SK-N-SH (cell line): ENCODE measurements at places on chromosomes 12 and 14.

GRCh38 chr12:81081726-81082125, 3.8 kb downstream of the ACSS3 start:
- DNase-seq: no peak

DNA sequence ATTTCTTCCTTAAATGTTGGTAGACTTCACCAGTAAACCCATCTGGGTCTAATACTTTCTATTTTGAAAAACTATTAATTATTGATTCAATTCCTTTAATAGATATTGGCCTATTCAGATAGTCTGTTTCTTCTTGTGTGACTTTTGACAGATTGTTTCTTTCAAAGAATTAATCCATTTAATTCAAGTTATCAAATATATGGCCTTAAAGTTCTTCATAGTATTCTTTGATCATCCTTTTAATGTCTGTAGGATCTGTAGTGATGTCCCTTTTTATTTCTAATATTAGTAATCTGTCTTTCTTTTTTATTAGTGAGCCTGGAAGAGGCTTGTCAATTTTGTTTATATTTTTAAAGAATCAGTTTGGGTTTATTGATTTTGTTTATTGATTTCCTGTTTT, 190.0 kb downstream of the SLC38A4 start:
- no peak for DNase-seq

DNA sequence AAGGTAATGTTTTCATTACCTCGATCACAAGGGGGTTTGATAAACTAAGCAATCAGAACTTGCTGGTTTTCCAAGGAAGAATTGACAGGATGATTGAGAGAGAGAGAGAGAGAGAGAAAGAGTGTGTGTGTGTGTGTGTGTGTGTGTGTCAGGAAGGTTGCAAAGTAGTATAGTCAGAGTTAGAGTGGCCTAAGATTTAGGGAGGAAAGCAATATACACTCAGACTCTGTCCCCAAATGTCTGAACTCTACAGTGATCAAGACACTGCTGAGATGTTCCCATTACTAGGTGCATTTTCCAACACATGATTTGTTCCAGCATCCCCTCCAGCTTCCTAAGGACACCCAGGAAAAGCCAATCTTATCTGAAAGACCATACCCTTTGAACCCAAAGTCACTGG, 1074.1 kb downstream of the BCL11B start:
- DNase-seq: no peak

DNA sequence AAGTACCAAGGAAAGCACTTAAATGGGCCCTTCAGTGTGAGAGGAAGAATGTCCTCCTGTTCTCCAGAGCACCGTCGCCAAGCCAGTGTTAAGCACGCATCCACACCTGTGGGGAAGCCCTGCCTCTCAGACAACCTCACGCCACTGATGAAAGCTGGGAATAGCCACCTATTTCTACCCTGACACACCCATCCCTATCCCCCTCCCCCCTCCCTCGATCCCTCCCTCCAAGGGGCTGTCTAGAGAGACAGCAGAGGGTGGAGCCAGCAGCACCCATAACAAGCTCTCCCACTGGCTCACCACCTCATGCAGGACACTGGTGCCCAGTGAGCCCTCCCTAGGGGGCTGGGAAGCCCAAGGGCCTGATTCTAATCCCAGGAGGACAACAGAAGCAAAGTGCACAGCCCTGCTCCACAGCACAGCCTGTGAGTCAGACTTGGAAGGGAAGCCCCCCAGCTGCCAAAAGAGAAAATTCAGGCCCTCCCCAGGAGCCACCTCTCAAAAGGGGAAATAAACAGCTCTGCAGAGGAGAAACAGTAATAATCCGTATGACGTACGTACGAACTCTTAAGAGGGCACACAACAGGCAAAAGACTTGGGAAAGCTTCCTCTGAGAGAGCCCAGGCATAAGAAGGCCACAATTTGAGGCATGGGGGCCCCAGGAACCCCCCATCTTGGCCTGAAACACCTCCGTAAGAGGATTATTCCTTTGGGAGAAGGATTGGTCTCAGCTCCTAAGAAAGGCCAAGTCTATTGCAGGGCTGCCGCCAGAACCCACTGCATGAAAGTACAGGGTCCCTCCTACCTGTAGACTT, 7.8 kb downstream of the PITPNM2 start:
- no peak for DNase-seq

DNA sequence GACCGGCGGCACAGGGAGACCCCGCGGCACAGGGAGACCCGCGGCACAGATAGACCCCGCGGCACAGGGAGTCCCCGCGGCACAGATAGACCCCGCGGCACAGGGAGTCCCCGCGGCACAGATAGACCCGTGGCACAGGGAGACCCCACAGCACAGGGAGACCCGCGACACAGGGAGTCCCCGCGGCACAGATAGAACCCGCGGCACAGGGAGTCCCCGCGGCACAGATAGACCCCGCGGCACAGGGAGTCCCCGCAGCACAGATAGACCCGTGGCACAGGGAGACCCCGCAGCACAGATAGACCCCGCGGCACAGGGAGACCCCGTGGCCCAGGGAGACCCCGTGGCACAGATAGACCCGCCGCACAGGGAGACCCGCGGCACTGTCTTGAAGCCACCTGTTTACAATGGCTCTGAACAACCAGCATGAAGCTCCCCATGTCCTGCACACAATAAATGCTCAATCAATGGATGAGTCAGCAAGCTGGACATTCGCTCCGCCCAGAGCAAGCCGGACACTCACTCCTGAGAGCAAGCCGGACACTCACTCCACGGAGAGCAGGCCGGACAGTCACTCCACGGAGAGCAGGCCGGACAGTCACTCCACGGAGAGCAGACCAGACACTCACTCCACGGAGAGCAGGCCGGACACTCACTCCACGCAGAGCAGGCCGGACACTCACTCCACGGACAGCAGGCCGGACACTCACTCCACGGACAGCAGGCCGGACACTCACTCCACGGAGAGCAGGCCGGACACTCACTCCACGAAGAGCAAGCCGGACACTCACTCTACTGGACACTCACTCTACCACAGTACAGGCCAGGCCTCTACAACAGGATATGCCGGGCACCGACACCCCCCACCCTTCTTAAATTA, 121.9 kb downstream of the RFLNA start:
- no peak for DNase-seq

DNA sequence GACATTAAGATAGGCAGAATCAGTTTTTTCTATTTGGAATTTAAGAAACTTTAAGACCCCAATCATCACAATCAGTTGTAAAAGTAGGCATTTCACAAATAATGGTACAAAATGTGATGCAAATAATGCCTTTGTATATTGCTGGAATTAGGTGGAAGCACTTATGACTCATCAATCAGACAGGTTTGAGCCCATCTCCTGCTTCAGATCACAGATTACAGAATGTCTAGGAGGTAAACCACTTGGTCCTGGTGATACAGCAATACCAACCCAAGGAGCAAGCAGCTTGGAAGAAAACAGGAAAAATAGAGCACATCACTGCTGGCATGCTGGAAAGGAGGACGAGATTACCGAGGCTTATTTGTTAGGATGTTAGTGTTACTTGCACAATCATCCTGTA, 57.6 kb downstream of the C12orf56 start:
- no peak for DNase-seq

- no peak for DNase-seq
Observed at GRCh38 chr12:28489246-28489645, 299.0 kb downstream of the CCDC91 start.

- DNase-seq: peak; percentile 36
Observed at GRCh38 chr12:16939871-16940306, 333.9 kb upstream of the LMO3 start.

GRCh38 chr12:29299633-29300032, 81.3 kb downstream of the ERGIC2 start:
- DNase-seq: no peak

DNA sequence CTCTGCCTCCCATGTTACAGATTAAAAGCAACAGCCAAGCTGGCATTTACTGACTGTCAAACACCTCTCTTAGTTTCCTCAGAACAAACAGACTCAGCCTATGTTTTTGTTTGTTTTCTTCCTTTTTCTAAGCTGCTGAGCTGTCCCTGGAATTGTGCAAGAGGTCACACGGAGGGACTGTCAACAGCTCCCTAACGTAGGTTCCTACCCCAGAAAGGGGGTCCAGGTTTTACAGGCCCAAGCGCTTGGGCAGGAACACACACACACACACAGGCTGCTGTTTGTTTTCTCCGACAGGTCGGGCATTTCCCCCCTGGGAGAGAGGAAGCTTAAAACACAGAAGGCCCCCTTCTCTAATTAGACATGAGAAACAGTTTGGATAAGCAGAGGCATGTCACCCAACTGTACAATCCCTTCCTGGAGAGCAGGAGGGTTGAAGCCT, 739.6 kb upstream of the TBX3 start:
- no peak for DNase-seq

DNA sequence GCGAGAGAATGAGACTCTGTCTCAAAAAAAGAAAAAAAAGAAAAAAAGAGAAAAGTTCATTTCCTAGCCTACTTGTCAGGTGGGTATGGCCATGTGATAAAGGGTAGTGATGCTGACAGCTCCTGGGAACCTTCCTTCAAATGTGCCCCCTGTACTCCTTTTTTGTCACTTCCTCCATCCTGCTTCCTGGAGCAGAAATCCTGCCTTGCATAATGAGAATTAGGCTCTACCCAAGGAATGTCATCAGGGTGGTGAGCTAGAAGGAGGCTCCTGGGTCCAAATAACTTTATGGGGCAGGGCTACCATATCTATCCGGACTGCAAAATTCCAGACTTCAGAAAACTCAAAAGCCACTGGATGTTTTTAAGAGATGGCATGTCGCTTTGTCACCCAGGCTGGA, 27.8 kb upstream of the FBXO34 start:
- DNase-seq: no peak

DNA sequence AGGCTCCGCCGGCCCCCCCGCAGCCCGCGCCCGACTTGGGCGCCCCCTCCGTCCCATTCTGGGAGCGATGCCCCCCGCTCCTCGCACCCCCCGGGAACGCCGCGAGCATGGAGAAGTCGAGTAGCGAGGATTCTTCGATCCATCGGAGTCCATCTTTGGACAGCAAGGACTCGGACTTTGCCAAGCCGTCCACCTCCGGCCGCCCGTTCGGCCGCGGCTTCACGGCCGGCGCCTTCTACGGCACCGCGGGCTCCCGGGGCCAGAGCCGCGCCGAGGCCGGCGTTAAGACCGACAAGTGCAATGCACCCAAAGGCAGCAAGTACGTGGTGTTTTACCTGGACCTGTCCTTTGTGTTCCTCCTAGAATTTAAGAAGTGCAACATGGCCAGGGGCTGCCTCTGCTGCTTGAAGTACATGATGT, 123.6 kb downstream of the TSPAN9 start:
- DNase-seq: peak; percentile 66

GRCh38 chr14:87998482-87998881, 5.5 kb upstream of the GALC start:
- no peak for DNase-seq

DNA sequence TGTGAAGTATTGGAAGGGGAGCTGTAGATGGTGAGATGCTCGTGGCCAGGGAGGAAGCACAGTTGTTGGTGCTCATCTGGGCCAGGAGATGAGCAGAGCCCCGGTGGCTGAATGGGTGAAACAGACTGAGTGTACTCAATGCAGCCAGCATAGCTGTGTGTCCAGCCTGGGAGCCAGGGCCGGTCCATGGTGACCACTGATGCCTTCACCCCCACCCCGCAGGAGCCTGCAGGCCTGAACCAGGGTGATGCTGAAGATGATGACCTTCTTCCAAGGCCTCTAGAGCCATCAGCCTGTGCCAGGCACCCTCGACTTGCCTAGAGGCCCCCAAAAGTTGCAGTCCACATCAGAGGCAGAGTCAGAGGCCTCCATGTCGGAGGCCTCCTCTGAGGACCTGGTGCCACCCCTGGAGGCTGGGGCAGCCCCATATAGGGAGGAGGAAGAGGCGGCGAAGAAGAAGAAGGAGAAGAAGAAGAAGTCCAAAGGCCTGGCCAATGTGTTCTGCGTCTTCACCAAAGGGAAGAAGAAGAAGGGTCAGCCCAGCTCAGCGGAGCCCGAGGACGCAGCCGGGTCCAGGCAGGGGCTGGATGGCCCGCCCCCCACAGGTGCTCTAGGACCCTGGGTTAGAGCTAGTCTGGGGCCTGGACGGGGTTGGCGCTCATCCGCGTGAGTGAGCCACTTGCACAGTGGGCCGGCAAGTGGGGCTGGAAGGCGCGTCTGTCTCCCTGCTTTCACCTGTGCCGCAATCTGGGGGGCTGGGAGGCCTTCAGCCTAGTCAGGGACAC, 3.0 kb downstream of the TNFAIP2 start:
- DNase-seq: no peak

GRCh38 chr12:6068227-6068626, 56.2 kb downstream of the VWF start:
- DNase-seq: no peak

DNA sequence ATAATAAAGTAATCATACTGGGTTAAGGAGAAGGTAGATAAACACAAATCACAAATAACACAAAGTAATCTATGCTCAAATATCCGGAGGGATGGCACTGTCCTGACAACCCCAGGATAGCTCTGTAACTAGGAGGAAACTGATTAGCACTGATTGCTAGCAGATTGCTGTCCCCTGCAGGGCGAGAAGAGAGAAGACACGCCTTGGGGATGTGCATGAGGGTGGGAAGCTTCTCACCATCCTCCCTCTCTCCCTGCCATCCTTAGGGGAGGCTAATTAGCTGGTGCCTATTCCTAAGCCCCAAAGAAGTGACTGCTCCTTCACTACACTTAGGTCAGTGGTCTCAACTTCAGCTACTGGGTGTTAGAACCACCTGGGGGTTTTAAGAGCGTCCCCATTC, 27.0 kb upstream of the TMEM260 start:
- no peak for DNase-seq

DNA sequence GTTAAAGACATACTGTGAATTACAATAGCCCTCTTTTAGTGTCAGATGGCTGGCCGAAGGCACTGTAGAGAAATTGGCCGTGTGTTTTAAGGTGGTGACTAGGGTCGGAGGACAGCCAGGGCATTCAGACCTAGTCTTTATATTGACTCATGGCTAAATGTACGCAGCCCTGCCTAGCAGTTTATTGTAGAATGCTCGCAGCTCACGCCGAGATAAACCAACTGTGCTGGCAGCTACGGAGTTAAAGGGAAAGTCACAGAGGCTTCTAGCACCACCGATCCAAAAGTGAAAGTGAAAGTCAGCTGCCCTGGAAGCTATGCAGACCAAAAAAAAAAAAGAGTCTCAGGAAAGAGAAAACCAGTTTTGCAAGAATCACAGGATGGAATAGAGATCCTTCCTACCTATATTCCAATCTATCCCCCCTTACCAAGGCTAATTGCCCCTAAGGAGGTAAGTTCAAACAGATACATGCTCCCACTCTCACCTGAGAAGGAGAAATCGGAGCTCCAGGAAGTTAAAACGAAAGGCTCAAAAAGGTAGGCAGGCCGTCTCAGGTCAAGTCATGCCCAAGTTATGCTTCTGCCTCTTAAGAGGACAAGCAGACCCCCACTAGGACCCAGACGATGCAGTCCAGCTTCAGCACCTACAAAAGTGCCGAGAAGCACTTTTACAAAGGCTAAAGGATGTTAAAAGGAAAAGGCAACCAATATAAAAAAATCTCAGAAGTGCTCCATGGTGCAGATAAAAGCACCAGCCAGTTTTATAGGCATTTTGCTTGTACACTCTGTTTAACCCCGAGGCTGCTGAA, 24.8 kb downstream of the KLRK1 start:
- peak; percentile 33 for DNase-seq

- DNase-seq: no peak
Observed at GRCh38 chr14:22460461-22461195, 128.4 kb downstream of the DAD1 start.

- DNase-seq: peak; percentile 0
Observed at GRCh38 chr12:34601689-34602088, 579.4 kb downstream of the ALG10 start.

GRCh38 chr12:125512541-125513298, 447.5 kb downstream of the AACS start:
- no peak for DNase-seq
